CD4-positive, alpha-beta T cell treated with Interferon alpha-2 for 1 hour (primary cell): ENCODE measurements at places on chromosomes 4 and X.

GRCh38 chrX:136585262-136585661, 53.2 kb downstream of the VGLL1 start:
- no peak for DNase-seq

DNA sequence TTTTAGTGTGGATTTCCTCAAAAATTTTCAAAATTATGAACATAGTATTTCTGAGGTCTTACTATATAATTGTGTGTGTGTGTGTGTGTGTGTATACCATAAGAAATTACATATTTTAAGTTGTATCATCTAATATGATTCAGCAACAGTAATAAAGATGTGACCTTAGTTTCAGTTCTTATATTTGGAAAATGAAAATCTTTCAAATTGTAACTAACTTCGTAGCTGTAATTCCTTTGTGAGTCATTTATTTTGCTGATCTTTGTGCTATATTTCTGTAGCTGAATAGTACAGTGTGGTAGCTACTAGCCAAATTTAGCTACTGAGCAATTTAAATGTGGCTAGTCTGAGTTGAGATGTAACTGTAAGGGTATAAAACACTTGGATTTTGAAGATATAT, 116.4 kb downstream of the RAP1GDS1 start:
- no peak for DNase-seq

DNA sequence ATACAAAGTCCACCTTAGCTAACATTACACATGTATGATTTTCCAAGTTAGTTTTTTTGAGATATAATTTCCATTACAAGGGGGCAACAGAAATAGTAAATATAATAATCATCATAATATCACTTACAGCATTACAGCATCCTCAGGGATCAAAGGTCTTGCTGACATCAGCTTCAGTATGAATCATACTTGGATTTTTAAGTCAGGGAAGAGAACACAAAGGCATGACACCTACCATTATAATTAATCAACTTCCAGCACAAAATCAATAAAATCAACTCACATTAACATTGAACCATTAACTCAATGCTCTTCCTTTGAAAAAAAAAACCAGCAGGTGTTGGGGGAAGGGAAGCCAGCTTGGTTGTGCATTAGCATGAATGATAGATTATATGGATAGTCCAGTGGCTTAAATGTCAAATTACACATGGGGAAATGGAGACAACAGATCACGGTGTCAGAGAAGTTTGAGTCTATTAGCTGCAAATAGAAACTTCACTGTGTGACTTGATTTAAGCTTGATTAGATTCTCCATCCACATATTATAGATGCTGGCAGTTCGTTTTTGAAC, 66.9 kb upstream of the CAPN6 start:
- DNase-seq, result no peak

GRCh38 chr4:128281354-128281753, 6.3 kb downstream of the PGRMC2 start:
- DNase-seq, result no peak

DNA sequence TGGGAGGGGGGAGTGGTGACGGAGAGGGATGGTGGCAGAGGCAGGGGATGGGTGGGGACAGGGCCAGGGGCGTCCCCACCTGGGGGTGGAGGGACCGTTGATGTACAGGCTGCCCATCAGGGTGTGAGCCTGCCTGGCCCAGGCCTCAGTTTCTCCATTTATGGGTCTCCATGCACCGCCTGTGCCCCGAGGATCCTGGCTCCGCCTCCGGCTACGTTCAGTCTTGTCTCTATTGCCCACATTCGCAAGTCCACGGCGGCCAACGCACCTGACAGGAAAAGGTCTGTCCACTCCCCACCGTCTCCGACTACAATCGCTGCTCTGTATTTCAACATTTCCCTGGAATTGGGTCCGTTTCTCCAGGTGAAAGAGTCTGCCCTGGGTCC, 96.3 kb upstream of the NKX1-1 start:
- no peak for DNase-seq

- no peak for DNase-seq
These were observed 43.5 kb downstream of the DDIT4L start for GRCh38 chr4:100146756-100147155.

- no peak for DNase-seq
These were observed 56.4 kb downstream of the USP38 start for GRCh38 chr4:143240939-143241679.

GRCh38 chr4:74260036-74260435, 48.2 kb upstream of the EPGN start:
- no peak for DNase-seq

DNA sequence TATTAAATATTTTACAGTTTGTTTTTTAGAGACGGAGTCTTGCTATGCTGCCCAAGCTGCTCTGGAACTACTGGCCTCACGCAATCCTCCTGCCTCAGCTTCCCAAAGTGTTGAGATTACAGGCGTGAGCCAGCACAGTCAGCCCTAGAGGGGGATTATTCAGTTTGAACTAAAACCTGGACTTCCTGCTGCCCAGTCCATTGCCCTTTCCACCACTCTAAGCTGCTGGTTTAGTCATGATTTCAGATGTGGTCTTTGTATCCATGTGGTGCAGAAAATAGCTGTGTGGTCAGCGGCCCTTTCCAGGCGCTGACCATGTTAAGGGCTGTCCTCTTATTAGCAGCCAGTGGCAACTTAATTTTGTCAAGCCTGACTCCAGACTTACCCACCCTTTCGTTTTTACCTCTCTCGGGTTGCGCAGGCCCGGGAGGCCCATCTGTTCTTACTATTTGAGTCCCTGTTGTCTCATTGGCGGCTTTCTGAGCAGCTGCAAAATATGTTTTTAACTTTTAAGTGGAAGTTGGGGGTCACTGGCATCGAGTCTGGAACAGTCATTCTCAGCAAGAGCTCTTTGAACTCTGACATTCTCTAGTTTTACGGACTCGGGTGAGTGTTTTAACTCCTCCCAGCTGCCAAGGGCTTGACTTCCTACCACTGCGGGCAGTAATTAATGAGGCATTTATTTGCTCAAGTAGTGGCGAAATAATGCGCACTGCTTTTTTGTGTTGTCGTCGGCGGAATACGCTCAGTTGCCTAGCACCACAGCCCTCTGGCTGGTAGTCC, 773 bp upstream of the VMA21 start:
- peak; percentile 52 for DNase-seq

GRCh38 chr4:88817740-88818139, 120.1 kb upstream of the NAP1L5 start:
- no peak for DNase-seq

DNA sequence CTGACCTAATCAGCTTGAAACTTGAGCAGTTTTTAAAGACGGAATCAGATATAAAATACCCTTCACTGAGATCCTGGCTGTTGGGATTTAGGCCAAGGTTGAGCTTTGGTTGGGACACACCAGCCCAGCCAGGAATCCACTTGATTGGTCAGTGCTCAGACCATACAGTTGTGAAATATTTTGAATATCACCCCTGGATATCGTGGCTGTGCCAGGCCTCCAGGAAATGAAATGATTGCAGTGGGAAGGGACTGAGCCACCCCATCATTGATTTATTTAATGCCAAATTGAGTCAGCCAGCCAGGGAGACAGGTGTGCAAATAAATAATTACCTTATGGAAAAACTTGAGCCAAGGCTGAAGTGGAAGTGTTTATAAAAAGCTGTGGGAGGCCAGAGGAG, 128.4 kb upstream of the SCML1 start:
- DNase-seq, result no peak

- DNase-seq, result no peak
These were observed 47.2 kb downstream of the FGFBP1 start for GRCh38 chr4:15891312-15891711.

- no peak for DNase-seq
These were observed 199.8 kb upstream of the WDFY3 start for GRCh38 chr4:85166318-85166717.

DNA sequence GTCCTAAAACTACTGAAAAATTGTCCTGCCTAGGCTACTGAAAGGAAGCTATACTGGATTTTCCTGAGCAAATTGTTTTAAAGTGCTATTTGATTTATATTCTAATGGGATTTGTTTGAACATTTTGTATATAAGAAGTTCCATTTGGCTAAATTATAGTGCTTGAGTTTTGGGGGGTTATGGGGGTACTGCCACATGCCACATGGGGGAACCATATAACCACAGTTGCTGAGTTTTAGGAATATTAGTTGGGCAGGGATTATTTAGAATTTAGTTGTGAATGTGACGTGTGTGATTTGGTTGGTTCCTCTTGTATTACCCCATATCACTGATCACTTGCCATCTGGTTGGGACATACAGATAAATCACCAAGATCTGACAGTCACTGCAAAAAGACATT, 224.5 kb upstream of the TAPT1 start:
- DNase-seq, result no peak

GRCh38 chrX:71493111-71493613, 39.7 kb upstream of the OGT start:
- no peak for DNase-seq

- DNase-seq, result no peak
These were observed 55.6 kb upstream of the SPP1 start for GRCh38 chr4:87919941-87920340.

- DNase-seq, result no peak
These were observed 633 bp downstream of the FAM199X start for GRCh38 chrX:104166735-104167436.

DNA sequence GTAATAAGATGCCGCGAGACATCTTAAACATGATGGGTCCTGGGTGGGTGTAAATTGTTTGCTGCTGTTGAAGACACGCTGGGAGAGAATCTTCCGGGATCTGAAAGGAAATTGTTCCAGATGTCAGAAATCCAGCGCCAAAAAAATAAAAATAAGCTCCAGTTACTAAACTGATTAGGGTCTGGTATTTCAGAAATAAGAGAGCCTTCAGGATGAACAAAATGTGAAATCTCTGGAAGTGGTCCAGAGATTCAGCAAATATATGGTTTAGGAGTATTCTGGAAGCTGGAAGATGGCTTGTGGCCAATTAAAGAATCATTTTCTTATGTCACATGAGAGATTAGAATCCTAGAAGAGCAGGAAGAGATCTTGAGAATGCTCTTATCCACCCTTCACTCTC, 75.8 kb upstream of the NHS start:
- no peak for DNase-seq
